ENCODE measurements at places on chromosomes 12 and 14. TPM values are rescaled to one million over a fixed set of nuclear protein-coding genes. Genes with fewer than 3 reads are reported as not detected.

The RARG gene
- total RNA-seq: 23.2 TPM

The CHGA gene
- 3.0 TPM for total RNA-seq

The LTBP2 gene
- 7.7 TPM for total RNA-seq

The ENDOU gene
- not detected for total RNA-seq

The NPAS3 gene
- total RNA-seq: not detected

The LRTM2 gene
- total RNA-seq: 0.05 TPM

The RAD51AP1 gene
- 14.9 TPM for total RNA-seq

The HOTAIR gene
- total RNA-seq: 0.12 TPM

The GPR162 gene
- total RNA-seq: 0.64 TPM

The LGR5 gene
- not detected for total RNA-seq

The GPR137C gene
- total RNA-seq: 0.06 TPM

The NUAK1 gene
- 5.5 TPM for total RNA-seq

The DHH gene
- total RNA-seq: not detected

The PROX2 gene
- total RNA-seq: not detected

The NAV3 gene
- total RNA-seq: 5.9 TPM

The HRK gene
- total RNA-seq: 1.6 TPM

The CLEC12A gene
- total RNA-seq: not detected

The TRPV4 gene
- total RNA-seq: 0.08 TPM

The PLEKHD1 gene
- 0.02 TPM for total RNA-seq

The VDR gene
- total RNA-seq: 3.5 TPM

The C12orf50 gene
- not detected for total RNA-seq

The RNASE3 gene
- total RNA-seq: not detected

The PRR13 gene
- 339 TPM for total RNA-seq

The TOX4 gene
- total RNA-seq: 65.3 TPM

The TMEM260 gene
- total RNA-seq: 3.4 TPM

The NFE2 gene
- not detected for total RNA-seq

The OTX2 gene
- not detected for total RNA-seq

The KRT72 gene
- not detected for total RNA-seq

The OR5AU1 gene
- total RNA-seq: not detected

The CD4 gene
- total RNA-seq: not detected

The SRSF9 gene
- total RNA-seq: 198 TPM

The SDR9C7 gene
- total RNA-seq: 0.05 TPM

The DAO gene
- total RNA-seq: not detected

The DPY19L2 gene
- 1.6 TPM for total RNA-seq

The AP4S1 gene
- 9.6 TPM for total RNA-seq

The PLEKHG3 gene
- 25.4 TPM for total RNA-seq

The NEUROD4 gene
- total RNA-seq: not detected

The CYP46A1 gene
- 0.11 TPM for total RNA-seq

The VPS29 gene
- total RNA-seq: 146 TPM

The IL22 gene
- total RNA-seq: not detected

The INSM2 gene
- total RNA-seq: 0.04 TPM

The LHX5 gene
- 0.06 TPM for total RNA-seq

The GPX2 gene
- total RNA-seq: 291 TPM
